ENCODE measurements at places on chromosomes 6 and 20.

- DNase-seq = no peak
Measured at GRCh38 chr6:113178349-113178748, 678.8 kb upstream of the MARCKS start.

GRCh38 chr6:30960907-30961673 is 20.3 kb downstream of the MUCL3 start:
- no peak for DNase-seq

GRCh38 chr6:151537556-151537955 is 43.7 kb downstream of the CCDC170 start:
- no peak for DNase-seq

GRCh38 chr6:44119704-44120262 is 7.5 kb downstream of the MRPL14 start:
- no peak for DNase-seq

GRCh38 chr6:31471711-31472110 is 26.2 kb upstream of the MICB start:
- DNase-seq = no peak
